ENCODE measurements at places on chromosomes 7 and 10. TPM values are rescaled to one million over a fixed set of nuclear protein-coding genes. Genes with fewer than 3 reads are reported as not detected.

DNA sequence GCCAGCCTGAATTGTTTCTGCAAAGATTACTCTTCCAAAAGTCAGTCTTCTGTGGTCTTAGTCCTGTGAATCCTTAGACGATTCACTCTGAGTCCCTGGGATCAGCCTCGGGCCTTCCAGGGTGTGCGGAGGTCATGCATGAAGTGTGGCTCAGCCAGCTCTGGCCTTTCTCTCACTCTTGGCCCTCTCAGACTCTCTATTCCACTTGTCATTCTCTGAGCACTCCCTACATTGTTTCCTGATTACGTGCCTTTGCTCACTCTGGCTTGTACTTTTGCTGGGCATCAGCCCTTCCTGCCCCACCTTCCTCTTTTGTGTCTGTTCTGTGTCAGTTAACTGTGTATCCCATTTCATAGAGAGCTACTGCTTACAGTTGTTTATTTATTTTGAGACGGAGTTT is 36.0 kb downstream of the CCNY start:
- DNase-seq, result no peak

DNA sequence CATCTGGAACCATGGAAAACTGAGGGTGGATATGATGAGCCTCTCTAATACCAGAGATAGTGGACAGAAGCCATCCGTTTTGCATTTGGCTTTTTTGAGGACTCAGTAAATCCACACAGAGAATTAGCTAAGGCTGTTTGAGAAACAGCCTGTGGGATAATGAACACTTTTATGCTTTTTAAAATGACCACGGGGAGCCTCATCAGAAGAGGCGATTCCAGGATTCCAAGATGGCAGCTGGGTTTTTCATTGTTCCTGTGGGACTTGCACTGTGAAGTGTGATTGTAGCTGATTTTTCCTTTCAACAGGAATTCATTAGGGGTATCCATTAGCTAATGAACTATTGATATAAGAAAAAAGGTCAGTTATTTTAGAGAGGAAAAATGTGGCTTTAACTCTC is 353.2 kb downstream of the AUTS2 start:
- DNase-seq, result no peak

GRCh38 chr7:112112822-112113255 is 93.4 kb downstream of the DOCK4 start:
- peak; percentile 83 for DNase-seq

GRCh38 chr10:22803261-22803885 is 89.0 kb upstream of the PIP4K2A start:
- peak; percentile 69 for DNase-seq

DNA sequence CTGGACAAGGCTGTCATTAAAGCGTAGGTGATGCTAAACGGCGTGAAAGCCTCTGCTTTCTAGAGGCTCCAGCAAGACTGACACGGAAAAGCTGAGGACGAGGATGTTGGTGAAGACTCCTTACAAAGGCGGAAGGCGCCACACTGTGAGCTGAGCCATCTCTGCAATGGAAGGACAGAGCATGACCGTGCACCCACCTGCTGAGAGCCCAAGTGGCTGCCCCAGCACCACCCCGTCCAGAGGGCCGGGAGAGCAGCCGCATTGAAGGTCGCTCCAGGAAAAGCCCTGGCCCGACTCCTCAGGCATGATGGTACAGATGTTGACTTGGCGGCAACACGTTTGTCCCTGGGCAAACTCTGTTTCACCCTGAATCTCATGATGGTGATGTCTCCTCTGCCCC is 492.7 kb downstream of the DNAJB6 start:
- no peak for DNase-seq

The SCIN gene
- 4.7 TPM for total RNA-seq

DNA sequence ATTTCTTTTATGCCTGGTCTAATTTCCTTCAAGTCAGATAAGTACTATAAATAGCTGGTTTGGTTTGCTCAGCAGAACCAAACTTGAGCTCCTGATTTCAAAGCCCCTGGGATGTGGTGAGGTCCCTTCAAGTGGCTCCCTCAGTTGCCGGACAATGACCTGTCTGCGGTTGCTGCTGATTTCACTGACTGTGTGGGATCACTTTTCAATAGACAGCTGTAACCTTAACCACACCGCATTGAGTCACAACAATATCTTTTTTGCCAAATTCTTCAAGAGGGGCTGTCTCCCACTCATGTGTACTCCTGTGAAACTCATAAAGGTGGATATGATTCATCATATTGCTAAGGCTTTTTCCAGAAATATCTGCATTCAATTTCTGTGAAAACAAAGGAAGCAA is 23.1 kb upstream of the ITGA8 start:
- DNase-seq, result no peak

DNA sequence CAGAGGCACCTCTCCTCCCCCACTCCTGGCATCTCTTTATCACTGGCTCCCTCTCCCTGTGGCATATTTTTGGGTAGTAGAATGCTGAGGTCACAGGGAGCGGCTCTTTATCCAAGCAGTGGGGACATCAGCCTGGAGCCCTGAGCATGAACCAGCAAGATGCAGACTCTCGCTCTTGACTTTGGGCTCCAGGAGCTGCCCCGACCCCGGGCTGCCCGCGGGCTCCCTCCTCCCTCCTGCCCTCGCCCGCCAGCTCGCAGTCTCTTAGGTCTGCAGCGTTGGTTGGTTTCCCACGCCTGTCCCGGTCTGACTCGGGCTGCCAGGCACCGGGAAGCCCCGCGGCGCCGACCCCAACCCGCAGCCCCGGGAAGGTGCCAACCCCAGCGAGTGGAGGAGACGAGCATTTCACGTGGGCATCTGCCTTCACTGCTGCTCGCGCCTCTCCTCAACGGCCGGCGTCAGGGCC is 1.3 kb downstream of the INSYN2A start:
- DNase-seq, result peak; percentile 92
